Naive thymus-derived CD4-positive, alpha-beta T cell (primary cell): ENCODE measurements at places on chromosomes 3 and 15. TPM values are rescaled to one million over a fixed set of nuclear protein-coding genes. Genes with fewer than 3 reads are reported as not detected.

- H3K4me1 ChIP-seq = peaks cover 7% of the 10 kb centered on the region
- no peak overlapping the region for H3K4me3 ChIP-seq
- DNase-seq = no peak
- no peaks in the 10 kb centered on the region for H3K27me3 ChIP-seq
Observed at GRCh38 chr3:16865335-16865734, 19.4 kb upstream of the PLCL2 start.

DNA sequence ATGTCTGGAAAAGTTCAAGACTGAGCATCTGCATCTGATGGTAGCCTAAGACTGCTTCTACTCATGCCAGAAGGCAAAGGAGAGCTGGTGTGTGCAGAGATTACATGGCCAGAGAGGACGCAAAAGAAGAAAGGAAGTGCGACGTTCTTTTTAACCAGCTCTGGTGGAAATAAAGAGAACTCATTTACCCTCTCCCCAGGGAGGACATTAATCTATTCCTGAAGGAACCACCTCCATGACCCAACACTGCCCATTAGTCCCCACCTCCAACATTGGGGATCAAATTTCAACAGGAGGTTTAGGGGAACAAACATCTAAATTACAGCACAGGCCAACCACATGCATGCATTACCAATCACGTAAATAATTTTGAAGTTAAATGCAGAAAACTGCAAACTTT lies 1.5 kb upstream of the NCK1 start:
- peaks cover 7% of the 10 kb centered on the region for H3K36me3 ChIP-seq
- no peaks in the 10 kb centered on the region for H3K27me3 ChIP-seq
- peak overlapping the region; percentile 93 for H3K27ac ChIP-seq
- no peak for DNase-seq

DNA sequence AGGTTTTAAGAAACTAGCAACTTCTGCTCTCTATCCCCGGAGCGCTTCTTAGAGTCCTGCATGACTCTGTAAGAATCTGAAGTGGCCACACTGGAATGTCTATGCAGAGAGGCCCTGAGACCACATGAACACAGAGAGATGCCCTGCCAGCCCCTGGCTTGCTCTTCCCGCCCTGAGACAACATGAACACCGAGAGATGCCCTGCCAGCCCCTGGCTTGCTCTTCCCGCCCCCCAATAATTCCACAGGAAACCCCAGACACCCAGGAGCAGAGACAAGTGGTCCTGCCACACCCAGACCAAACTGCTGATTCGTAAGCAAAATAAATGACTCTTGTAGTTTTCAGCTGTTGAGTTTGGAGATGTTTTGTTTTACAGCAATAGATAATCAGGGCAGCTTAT lies 166.1 kb downstream of the OSBPL10 start:
- H3K27ac ChIP-seq = no peak overlapping the region
- no peaks in the 10 kb centered on the region for H3K27me3 ChIP-seq
- H3K4me3 ChIP-seq = no peak overlapping the region
- DNase-seq = no peak
- H3K4me1 ChIP-seq = no peaks in the 10 kb centered on the region
- H3K36me3 ChIP-seq = no peaks in the 10 kb centered on the region

DNA sequence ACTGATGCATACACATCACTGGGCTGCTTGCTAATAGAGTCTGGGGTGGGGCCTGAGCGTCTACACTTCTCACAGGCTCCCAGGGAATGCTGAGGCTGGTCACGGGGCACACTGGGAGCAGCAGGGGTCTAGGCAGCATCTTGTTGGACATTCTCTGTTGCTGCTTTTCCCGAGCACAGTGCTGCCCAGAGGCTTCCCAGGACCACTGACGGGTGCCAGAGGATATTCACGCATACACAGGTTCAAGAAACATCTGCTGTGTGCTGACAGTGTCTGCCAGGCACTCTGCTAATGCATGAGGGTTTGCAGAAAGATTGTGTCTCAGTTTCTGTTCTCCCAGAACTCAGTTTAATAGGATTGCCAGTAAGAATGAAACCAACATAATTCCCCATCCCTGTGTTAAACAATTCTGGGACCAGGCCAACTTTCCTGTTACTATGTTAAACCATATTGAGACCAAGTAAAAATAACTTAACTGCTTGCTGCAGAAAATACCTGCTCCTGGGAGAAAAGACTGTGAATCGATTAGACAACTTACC lies 23.9 kb upstream of the BCL2L10 start:
- no peaks in the 10 kb centered on the region for H3K27me3 ChIP-seq
- H3K4me3 ChIP-seq = no peak overlapping the region
- DNase-seq = no peak
- H3K4me1 ChIP-seq = peaks cover 14% of the 10 kb centered on the region

GRCh38 chr15:98150536-98150935 lies 190.0 kb downstream of the ARRDC4 start:
- no peak overlapping the region for H3K4me3 ChIP-seq
- H3K36me3 ChIP-seq = no peaks in the 10 kb centered on the region
- H3K27me3 ChIP-seq = no peaks in the 10 kb centered on the region
- H3K27ac ChIP-seq = no peak overlapping the region

- H3K27ac ChIP-seq = no peak overlapping the region
- H3K27me3 ChIP-seq = no peaks in the 10 kb centered on the region
- no peak overlapping the region for H3K4me3 ChIP-seq
- H3K36me3 ChIP-seq = no peaks in the 10 kb centered on the region
Observed at GRCh38 chr3:123655400-123655799, 70.5 kb upstream of the HACD2 start.

- H3K36me3 ChIP-seq = no peaks in the 10 kb centered on the region
- no peak for DNase-seq
- H3K4me1 ChIP-seq = peaks cover 39% of the 10 kb centered on the region
Observed at GRCh38 chr3:48476426-48477053, 27.4 kb downstream of the SHISA5 start.

GASK1A gene
- not detected in 2 replicates for total RNA-seq

AGBL1 gene
- total RNA-seq = not detected

SLC9C1 gene
- not detected for total RNA-seq
